Gastroesophageal sphincter (tissue), 4 donors: ENCODE measurements at places on chromosomes 6 and 20.

GRCh38 chr6:132404736-132405135 lies 3.5 kb upstream of the MOXD1 start:
- no peak for ATAC-seq

DNA sequence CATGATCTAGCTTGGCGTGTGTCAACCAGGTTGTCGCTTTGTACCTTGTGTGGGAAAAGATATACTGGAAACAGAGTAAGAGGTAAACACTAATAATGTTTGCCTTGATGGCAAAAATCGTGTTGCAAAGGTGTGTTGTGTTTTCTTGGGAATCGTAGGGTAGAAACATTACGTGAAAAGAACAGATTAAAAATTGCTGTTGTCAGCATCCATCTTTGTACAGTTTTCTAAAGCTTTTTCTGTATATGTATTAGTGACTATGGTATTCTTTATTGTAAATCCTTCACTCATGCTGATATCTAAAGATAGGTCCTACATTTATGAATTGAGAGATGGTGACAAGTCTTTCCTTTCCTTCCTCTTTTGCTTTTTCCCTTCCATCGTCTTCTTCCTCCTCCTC lies 116.9 kb downstream of the RPS12 start:
- ATAC-seq, result peak; percentile 7

DNA sequence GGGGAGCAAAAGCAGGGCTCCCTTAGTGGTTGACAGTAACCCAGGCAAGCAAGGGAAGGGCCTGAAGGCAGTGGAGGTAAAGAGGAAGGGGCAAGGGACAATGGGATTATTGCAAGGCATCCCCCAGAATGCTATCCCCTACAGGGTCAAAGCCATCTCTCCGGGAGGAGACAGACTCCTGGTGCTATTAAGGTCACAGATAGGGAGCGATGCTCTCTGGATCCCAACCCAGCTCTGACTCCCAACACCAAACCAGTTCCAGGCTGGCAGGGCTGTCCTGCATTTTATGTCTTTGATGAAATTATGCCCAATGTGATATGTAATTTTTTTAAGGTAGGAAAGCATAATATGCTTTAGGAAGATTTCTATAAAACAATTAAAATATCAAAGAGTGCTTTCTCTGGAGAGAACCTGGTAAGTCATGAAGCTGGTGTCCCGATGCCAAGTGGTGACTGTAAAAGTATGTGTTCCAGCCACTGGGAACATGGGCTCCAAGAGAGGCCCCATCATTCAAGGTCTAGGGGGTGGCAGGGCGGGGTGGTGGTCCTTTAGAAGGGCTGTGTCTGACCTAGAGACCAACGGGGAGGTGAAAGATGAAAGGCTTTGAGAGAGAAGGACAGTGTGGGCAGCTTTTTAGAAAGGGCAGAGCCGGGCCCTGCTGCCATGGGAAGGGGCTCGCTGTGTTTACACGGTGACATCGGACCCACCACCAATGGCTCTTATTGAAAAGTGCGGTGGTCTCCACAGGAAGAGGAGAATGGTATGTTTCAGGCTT lies 276.5 kb downstream of the CDC5L start:
- ATAC-seq, result no peak

GRCh38 chr6:127918506-127919427 lies 17.9 kb upstream of the THEMIS start:
- no peak for ATAC-seq

- no peak for ATAC-seq
These were observed 109.8 kb downstream of the JAG1 start for GRCh38 chr20:10563935-10564492.

- ATAC-seq, result no peak
These were observed 1.1 kb upstream of the STX7 start for GRCh38 chr6:132513831-132514545.

DNA sequence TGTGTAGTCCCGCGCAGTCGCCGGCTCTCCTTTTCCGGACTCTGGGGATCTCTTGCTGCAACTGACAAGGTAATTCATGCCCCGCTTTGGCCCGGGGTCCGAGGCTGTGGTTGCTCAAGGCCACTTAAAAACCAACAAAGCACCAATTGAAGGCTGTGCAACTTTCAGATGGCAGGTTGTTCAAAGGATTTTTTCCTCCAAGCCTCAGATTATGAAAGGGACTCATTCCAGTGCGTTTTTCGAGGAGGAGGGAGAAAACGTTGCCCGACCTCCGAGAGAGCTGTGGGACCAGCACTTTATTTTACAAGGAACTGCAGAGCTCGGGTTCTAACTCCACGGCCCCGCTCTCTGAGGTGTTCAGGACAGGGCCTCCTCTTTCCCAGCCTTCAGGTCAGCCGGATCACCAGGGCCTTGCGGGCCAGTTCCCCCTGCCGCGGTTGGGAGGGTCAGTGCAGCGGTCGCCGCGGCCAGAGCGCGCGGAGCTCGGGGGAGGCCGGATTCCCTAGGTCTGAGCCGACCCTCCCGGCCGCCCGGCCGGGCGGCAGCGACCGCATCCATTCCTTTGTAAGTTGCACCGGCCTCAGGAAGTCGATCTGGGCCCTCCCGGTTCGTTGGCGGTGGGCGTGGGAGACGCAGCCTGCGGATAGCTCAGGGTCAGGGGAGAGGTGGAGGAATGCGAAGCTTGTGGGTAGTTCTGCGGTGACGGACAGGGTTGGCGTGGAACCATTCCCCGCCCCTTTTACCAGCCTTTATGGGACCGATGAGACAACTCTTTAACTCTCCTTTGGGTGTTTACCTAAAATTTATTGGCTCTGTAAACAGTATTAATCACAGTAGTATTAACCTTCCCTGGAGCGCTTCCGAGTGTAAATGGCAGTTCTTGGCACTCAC lies 1.6 kb downstream of the UTRN start:
- peak; percentile 27 for ATAC-seq
